ENCODE measurements at places on chromosomes 3 and 15.

DNA sequence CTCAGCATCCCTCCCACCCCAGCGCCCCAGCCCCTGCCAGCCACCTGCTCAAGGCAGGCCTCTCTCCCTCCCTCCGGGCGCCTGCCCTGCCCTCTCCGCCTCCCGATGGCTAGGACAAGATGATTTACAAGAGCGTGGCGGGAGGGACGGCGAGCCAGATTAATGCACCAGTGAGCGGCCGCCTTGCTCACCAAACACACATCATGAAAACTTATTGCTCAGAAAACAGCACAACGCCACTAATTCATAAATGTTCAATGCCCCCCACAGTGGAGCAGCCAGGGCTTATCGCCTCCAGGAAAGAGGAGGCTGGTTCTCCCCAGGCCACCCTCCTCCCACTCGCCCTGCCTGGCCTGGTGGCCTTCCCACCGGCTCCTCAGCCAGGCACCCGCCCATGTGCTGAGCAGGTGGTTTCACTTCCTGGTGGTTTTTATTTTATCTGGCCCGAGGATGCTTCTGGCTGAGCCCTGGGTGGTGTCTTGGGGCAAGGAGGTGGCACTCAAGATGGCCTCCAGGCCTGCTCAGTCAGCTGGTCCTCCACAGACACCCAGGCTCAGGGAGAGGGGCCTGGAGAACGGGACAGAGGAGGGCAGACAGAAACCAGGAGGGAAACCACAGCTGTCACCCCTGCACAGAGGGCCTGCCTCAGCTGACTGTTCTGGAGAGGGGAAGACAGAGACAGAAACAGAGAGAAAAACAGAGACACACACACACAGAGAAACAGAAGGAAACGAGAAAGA is 284.9 kb downstream of the UACA start:
- no peak for DNase-seq

GRCh38 chr3:197224034-197224444 is 74.4 kb downstream of the DLG1 start:
- no peak for DNase-seq

GRCh38 chr3:61460636-61461035 is 100.7 kb upstream of the PTPRG start:
- DNase-seq: no peak

- DNase-seq: no peak
Observed at GRCh38 chr3:182136008-182136910, 424.5 kb downstream of the SOX2 start.

DNA sequence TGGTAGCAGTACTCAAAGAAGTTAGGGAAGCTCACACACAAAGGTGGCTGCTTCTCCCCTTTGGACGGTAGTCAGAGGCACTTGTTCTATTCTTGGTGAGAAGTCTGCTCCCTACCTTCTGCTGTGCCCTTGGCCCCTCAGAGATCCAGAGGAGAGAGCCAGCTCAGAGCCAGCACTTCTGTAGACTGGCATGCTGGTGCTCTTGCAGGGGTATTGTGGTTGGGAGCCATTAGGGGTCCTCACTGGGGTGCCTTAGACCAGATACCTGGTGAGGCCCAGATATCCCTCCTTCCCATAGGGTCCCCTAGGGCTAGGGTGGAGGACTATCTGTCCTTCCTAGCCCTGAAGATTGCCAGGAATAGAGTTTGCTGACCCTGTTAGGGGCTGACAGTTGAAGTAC is 140.6 kb downstream of the EEFSEC start:
- DNase-seq: no peak

- DNase-seq: no peak
Observed at GRCh38 chr3:139105154-139105702, 60.5 kb upstream of the PRR23C start.

DNA sequence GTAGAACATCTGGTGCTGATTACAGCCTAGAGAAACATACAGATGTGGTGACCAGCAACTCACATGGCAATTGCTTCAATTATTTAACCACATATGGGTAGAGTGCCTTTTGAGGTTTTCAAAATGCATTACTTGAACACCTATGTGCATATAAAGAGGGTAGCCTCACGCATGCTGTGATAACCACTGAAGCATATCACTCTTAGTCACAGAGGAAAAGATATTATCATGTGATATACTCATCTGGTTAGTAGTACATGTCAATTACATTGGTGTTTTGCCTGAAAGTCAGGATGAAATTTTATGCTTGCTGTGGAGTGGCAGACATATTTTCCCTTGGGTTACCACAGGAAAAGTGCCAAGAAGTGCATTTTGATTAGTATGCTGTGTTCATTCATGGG is 459.3 kb upstream of the AGTR1 start:
- no peak for DNase-seq

DNA sequence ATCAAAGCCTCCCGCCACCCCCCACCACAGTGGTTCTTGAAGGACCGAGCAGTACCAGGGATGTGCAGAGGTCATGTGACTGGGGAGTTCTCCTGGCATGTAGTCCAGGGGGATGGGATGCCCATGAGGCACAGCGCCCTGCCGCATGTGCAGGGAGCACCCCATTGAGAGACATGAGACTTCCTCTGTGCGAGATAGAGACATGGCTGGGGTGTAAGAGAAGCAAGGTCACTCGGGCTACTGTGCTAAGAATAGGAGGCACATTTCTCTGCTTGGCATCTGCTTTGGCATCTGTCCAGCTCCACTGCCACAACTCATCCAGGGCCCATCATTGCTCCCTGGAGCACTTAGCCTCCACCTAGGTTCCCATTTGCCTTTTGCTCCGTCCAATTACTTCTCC is 2.4 kb upstream of the CYP1A1 start:
- no peak for DNase-seq

- DNase-seq: peak; percentile 8
Observed at GRCh38 chr3:196740481-196741248, 1.0 kb downstream of the PAK2 start.

DNA sequence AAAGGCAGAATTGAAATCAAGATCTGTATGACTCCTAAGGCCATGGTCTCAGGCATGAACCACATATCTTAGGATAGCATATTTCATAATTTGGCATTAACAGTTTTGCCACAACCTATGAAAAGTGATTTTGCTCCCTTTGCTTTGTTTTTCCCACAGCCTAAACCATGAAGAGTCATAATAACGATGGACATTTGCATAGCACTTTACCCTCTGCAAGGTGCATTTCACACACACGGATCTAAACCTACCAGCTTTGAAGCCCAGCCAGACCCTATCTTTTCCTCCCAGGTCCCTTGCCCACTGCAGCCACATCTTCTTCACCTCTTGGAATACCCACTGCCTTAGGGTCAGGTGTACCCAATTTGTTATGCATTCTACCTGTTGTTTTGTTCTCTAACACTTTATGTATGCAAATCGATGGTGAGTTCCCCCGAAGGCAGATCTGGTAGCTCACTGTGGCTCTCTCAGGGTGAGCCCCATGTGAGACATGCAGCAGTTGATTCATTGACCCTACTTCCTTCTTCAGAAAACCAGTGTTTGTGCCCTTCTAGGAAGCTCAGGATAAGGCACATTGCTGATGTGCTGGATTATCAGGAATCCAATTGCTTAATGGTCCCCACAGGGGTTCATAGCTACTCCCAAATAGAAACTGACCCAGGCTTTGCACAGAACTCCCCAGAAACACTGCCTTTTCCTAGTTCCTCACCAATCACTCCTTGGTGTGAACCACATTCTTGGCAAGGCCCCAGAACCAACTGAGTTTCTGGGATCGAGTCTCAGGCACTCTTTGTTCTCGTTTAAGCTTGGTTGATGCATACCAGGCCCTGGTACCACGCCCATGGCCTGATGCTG is 8.7 kb downstream of the ARHGAP31 start:
- no peak for DNase-seq

DNA sequence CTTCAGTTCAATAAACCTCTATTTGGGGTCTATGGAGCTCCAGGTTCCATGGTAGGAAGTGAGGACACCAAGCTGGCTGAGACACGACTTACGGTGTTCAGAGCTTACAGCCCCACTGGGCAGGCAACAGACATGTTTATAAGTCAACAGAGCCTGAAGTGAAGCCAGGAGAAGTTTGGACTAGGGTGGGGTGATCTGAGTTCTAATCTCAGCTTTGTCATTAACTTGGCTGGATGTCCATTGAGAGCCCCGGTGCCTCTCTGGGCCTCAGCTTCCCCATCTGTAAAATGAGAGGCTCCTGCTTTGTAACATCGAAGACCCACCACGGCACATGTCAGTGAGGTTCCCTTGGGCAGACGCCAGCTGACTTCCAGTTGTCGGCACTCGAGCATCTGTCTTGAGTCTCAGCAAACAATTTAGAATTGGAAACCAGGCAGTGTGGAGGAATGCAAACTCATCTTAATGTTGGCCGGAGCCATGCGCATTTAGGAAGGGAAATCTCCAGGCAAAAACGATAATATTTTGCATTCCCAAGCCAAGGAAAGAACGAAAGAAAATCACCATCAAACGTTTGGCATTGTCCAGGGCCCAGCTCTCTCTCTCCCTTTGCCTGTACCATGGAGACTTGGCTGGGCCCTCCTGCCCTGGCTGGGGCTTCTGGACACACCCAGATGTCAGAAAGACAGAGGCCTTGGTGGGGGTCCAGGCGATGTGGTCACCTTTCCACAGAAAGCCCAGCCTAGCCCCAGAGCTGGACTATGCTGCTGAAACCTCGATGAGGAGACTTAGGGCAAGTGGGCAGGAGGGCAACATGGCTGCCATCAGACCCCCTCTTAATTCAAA is 18.4 kb downstream of the ITGA11 start:
- no peak for DNase-seq

GRCh38 chr3:165854696-165855095 is 17.5 kb upstream of the BCHE start:
- DNase-seq: no peak

DNA sequence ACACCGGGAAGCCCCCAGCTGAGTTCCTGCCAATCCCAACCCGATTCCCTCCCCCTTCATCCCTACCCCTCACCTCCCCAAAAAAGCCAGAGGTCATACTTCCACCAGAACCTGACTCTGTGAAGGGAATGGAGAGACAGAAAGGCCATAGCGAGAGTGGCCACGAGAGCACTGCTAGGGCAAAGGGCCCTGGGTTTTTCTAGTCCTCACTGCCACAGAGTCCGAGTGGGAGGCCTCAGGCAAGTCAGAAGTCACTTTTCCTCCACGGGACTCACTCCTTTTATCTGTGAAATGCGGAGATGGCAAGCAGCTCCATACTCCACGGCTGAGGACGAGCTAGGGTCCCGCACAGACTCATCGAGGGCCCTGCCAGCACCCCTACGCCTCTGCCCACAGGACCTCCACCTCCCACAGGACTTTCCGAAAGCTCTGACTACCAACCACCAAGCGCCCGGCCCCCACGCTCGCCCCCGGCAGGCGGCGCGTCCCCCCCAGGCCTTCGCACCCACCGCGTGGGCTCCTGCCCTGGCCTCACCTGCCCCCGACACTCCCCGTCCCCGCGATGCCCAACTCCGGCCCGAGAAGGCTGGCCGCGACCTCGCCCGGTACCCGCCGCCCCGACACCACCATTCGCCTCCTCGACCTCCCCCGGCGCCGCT is 792 bp downstream of the ATP13A3 start:
- peak; percentile 37 for DNase-seq

- no peak for DNase-seq
Observed at GRCh38 chr15:100847194-100847593, 32.4 kb upstream of the ALDH1A3 start.

DNA sequence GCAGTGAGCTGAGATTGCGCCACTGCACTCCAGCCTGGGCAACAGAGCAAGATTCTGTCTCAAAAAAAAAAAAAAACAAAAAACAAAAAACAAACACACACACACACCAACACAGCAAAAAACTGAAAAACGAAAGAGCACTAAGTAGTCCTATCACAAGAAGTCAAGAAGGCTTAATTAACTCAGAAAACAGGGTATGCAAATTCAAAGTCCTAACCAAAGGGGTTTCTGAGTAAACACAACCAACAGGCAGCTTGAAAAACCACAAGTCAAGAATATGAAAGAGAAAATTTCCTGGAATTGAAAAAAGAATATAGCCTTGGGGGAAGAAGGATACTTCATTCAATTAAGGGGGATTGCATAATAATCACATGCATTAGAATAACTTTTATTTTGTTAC is 37.7 kb upstream of the PARP14 start:
- DNase-seq: no peak

DNA sequence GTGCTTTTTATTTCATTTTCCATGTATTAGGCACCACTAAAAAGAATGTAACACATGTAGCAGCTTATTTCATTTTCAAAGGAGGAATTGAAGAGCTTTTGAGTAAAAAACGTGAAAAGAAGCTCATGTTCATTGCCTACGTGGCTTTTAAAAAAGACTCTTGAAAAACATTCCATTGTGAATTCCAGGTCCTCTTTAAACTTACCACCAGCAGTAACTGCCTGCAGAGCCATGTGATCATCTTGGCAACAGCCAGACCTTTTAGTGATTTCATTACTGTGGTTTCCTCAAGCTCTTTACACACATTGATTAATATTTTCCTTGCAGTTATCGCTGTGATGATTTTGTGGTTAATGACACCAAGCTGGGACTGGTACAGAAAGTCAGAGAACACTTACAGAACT is 43.8 kb upstream of the FBXL22 start:
- DNase-seq: no peak

- DNase-seq: no peak
Observed at GRCh38 chr3:27451251-27451650, 32.9 kb downstream of the SLC4A7 start.

DNA sequence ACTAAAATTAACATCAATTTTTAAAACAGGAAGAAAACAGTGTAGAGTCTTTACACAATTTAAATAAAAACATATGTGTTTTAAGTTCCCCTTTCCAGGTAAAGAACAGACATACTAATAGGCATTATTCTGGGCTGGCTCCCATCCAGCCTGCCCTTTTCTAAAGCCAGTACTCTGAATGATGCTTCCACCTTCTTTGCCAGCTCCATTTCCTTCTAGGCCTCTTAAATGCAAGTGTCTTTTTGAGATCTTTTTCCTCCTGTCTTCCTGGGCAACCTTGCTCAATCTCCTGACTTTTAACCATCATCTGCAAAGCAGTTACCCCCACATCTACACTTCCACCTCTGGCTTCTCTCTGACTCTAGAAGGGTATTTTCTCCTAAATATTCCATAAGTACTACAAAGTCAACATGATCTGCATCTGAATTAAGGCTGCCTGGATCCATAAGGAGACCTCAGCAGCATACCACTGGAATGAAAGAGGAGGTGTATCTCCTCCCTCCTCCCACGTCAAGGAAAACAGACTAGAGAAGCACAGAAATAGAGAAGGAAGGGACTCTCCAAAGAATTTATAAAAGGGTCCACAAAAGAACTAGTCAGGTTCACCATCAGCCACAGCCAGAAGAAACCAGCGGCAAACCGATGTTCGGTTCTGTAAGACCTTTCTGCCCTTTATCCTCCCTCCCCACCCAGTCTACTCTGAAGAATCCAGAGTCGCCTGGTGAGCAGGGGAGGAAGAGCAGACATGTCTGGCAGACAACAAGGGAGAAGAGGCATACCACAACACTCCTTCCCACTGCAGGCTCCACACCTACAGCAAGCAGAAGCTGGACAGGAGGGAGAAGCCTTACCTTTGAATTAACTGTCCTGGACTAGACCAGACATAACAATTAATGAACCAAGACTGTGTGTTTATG is 47.1 kb downstream of the GOLIM4 start:
- DNase-seq: no peak

GRCh38 chr3:169607949-169608348 is 55.6 kb downstream of the MECOM start:
- no peak for DNase-seq

GRCh38 chr3:11820531-11821041 is 26.1 kb downstream of the TAMM41 start:
- DNase-seq: peak; percentile 18

GRCh38 chr3:194255252-194256039 is 95.7 kb downstream of the CPN2 start:
- DNase-seq: peak; percentile 11

- no peak for DNase-seq
Observed at GRCh38 chr3:111810909-111811308, 48.2 kb upstream of the PHLDB2 start.

Measured in stimulated activated CD8-positive, alpha-beta memory T cell treated with anti-CD3 and anti-CD28 coated beads, Interleukin-15, amount 100 ng/mL, for 48 hours (primary cell).